Stimulated activated CD8-positive, alpha-beta memory T cell treated with anti-CD3 and anti-CD28 coated beads, Interleukin-4, amount 100 ng/mL, for 1 hour (primary cell): ENCODE measurements at places on chromosomes 16 and 17.

DNA sequence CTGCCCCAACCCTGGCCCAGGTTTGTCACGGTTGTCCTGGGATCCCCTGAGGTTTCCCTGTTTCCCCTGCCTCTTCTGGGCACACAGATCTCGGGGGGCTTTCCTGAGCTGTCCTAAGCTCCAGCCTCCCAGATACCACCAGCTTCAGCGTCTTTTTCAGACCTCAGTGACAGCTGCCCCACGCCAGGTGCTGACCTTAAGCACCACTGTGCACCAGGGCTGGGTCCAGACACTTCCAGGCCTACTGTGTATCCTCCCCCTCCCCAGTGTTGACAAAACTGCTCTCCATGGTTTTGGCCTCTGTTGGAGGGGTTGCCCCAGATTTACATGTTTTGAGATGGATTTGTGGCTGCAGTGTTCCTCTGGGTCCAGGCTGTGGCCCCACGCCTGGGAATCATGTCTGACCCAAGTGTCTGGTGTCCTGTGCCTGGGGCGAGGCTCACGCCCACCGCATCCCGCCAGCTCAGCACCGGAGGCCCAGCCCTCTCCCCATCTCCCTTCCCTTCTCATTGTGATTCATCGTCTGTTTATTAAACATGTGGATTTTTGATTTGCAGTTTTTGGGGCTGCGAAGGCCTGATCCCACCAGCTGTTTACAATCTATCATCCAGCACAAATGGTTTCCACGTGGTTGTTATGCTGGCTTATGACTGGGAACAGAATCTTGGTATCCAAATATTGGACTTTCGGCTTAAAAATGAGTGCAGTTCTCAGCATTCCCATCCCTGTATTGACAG, 82.1 kb downstream of the METRNL start:
- DNase-seq, result no peak

DNA sequence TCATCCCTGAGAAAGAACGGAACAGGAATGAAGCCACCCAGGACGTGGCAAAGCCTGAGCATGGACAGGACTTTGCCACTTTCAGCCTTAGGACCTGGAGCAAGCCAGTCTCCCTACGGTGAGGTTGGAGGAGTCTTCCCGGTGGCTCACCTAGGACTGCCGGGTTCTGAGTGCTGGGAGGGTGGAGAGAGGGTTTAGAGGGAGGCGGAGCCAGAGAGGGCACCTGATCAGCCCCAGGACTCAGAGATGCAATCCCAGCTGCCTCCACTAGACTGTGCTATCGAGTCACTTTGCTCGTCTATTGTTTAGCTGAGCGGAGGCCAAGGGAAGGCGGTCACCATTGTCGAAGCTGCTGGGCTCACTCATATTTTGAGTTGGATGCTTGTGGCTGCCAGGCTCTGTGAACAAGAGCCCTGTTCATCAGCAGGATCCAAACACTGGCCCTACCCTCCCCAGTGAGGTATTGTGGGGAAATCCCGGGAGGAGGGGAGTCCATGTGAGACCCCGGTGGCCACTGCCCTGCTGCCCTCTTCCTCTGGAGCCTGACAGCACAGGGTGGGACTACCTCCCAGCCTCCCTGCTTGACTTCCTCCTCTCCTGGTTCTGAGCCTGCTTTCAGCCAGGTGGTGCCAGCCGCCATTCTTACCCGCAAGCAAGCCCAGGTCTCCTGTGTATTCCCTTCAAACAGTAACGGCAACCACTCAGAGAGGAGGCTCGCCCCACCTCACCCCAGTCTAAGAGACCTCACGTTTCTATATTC, 7.0 kb downstream of the KRT14 start:
- no peak for DNase-seq

- DNase-seq, result peak; percentile 28
Measured at GRCh38 chr17:55264645-55265298, at the start of gene HLF. TSS of gene HLF (plus strand) at chr17:55264960. CDS start at chr17:55265485, 525 bp downstream.

DNA sequence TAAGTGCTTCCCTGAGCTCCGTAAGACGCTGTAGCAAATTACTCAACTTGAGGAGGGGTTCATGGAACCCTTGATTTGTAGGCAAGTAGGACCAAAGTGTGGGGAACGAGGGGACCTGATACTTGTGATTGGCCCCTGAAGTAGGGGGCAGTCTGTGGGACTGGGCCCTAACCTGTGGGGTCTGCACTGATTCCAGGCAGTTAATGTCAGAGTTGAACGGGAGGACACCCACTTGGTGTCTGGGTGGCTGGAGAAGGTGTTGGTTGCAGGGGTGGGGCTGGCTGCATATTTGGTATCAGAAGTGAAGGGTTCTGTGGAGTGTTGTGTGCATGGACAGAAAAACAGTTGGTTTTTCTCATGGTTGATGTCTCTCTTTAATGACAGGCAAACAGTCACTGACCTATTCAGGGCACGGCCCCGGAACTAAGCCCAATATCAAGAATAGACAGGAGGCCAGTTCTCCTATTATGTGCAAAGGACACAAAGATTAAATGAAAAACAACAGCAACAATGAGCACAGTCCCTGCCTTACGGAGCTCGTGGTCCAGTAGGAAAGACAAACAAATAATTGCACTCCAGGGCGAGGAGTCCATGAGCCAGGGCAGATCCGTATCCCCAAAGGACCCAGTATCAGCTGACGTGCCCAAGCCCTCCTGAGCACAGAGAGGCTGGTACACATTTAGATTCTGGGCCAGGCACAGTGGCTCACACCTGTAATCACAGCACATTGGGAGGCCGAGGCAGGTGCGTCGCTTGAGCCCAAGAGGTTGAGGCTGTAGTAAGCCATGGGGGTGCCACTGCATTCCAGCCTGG, 19.2 kb downstream of the MXRA7 start:
- no peak for DNase-seq

DNA sequence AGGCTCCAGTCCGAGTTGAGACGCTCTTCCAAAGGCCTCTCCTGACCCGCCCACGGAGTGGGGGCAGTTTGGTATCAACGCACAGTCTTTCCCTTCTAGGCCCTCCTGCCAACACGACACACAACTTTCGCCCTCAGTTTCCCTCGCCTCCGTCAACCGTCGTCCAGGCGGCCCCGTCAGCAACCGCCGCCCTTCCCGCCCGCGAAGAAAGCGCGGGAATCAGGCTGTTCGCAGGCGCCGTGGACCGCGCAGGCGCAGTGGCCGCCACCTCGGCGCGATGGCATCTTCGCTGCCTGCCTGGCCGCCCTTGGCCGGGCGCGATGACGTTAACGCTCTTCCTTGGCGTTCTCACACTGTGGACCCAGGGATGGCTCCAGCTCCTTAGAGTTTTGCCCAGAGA, at the start of gene SPATA22:
TSS of gene SPATA22 (minus strand) at position 221 of the 400 bp plus-strand sequence. CDS start 2,494 bp downstream, outside the sequence.
- no peak for DNase-seq

DNA sequence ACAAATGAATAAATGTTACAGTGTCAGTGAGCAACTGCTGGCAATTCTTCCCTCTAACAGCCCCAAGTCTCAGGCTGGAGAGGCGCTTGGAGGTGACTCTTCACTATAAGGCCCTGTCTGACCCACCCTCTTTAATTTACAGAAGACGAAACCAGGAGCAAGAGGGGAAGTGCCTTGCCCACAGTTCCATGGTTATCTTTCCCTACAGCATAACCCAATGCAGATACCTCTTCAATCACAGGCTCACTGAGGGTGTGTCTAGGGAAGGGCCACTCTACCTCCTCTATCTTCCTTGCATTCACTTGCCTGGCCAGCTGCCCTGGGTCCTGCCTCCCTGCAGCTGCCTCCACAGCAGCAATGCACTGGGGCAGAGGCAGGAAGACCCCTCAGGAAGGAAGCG, 9.6 kb upstream of the N4BP1 start:
- DNase-seq, result no peak

DNA sequence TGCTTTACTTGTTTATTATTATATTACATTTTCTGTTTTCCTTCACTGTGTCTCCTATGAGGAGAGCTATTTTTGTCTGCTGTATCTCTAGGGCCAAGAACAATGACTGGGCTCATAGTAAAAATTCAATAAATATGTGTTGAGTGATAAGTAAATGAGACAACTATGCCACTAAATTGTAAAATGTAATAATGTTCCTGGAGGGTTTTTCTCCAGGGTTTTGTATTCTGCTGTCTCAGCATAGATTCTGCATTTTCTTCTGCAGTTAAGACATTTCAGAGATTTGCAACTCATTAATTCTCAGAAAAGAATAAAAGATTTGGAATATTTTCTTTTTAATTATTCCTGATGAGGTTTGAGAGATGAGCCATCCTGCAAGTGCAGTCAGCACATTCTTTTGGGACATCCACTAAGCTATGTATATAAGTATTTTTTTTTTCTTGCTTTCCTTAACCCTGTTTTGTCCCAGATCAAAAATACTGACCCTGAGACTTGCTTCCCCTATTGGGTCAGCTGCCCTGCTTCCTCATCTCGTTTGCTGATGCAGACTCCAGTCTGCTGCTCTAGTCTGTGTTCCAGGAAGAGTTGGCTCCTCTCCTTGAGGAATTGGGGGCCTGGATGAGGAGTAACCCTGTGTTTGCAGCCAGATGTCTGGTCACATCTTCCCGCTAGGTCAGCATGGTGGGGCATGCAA, 122.9 kb downstream of the ABCA8 start:
- no peak for DNase-seq

GRCh38 chr16:79758615-79759346, 158.2 kb upstream of the MAF start:
- no peak for DNase-seq

- DNase-seq, result no peak
Measured at GRCh38 chr16:87966685-87967185, 15.5 kb downstream of the BANP start.

DNA sequence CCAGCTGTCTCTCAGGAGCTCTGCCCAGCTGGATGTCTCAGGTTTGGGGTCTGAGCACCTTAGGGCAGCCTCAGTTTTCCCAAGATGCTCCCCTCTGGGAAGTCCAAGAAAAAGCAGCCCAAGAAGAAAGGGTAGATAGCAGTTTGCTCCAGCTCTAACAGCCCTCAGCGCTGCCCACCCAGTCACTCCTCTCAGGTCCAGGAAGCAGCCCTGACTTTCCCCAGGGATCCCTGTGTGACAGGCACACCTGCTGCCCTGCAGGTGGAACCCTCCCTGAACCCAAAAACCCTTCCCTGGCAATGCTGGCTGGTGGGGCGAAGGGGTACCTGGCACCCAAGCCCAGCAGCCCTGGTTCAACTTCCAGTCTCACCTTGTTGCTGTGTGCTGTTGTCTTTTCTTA, 48.1 kb downstream of the BEAN1 start:
- no peak for DNase-seq

GRCh38 chr16:84334058-84334457, 34.3 kb upstream of the ATP2C2 start:
- DNase-seq, result no peak

DNA sequence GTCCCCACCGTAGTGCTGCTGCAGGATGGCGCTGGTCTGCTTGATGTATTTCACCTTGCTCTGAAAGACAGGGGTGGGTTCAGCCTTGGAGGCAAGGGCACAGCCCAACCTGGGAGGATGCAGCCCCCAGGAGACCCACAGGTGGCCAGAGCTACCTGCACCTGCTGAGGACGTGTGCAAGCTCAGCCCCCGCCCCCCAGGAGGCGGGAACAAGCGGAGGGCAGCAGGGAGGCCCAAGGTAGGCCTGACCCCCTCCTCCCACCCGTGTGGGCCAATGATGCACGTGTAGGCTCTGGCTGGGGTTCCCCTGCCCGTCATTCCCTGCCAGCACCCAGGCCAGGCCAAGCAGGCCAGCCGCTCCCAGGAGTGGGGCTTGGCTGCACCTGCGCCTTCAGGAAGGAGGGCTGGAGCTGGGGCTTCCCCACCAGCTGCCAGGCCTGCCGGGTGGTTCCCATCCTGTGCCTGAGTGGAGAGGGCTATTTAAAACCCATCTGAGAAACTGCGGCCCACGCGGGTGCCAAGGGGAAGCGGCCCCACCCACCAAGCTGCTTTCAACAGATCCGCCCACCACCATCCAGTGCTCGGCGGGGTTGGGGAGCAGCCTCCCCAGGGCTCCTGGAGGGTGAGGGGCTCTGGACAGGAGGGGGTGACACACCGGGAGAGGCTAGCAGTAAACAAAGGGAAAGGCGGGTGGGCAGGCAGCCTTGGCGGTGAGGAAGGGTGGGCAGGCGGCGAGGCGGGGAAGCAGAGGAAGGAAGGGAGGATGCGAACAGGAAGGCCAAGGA, 3.8 kb downstream of the NTHL1 start:
- no peak for DNase-seq

- no peak for DNase-seq
Measured at GRCh38 chr17:82021107-82021899, 1.4 kb downstream of the CENPX start.

DNA sequence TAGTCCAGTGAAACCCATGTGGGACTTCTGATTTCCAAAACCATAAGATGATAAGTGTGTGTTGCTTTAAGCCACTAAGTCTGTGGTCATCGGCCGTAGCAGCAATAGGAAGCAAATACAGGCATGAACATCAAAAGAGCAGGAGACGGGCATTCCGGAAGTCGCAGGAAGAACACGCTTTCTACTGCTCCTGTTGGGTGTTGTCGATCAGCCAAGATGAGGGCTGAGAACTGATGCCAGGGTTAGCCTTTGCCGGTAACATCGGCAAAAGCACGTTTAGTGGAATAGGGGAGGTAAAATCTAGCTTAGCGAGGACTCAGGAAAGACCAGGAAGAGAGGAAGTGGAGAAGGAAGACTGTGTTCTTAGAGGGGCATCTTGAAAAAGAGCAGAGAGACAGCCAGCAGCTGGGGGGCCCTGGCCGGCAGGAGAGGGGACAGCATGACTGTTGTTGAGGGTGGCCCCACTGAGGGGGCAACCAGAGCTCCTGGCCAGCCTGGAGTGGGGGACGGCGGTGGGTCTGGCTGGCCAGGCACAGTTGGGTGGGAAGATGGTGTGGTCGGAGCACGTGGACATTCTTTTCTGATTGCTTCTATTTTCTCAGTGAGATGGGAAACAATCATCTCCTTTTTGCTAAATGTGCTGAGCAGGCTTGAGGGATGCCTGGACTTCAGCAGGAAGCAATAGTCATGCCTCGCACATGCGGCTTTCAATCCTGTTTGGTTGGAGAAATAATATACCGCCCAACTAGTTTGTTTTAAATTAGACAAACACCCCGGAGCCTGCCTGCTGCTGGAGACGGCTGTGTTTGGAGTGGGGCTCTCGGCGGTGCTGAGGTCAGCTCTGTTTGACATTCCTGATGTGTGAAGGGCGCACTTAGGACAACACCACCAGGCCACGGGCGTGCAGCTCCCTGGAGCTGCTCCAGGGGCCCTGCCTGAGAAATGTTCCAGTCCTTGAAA, 109.9 kb downstream of the METRNL start:
- DNase-seq, result no peak

GRCh38 chr17:76272541-76273444, 7.6 kb downstream of the UBALD2 start:
- no peak for DNase-seq

- DNase-seq, result no peak
Measured at GRCh38 chr16:54140057-54140787, 146.4 kb downstream of the IRX3 start.

DNA sequence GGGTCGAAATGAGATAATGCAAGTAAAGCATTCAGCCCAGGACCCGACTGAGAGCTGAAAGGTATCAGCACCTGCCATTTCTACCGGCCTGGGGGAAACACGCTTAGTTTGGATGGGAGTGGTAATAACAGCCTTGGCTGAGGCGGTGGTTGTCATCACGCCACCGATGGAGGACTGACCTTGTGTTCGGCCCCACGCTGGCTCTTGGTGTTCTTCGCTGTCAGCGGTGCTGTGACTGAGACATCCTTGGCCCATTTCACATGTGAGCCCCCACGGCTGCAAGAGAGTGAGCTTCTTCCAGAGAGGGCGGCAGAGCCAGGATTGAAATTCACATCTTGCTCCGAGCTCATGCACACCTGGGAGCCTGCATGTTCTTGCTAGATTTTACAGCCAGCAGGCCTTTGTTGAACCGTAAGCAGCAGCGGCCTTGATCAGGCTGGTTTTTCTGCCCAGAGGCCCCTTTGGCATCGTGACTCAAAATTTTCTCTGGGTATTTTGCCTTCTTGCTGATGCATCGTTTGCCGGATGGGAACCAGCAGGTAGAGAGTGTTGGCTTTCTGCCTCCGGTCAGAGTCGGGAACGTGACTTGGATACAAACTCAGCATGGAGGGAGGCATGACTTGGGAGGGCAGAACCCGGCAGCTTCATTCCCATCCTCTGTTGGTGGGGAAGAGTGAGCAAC, 341.5 kb downstream of the SNX29 start:
- no peak for DNase-seq
